Tongue (tissue), 3 donors: ENCODE measurements at places on chromosomes 5 and 9.

DNA sequence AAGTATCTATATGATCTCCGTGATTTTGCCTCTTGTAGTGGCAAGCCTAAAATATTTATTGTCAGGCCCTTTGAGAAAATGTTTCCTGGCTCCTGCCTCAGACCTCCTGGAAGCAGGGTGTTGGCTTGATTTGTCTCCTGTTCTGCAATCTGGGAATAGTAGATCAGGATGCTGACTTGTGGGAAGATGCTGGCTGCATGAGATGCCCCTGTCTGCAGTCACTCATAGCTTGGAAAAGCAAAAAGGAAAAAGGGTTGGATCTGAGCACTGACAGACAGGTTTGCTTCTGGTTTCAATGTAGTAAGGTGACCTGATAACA, 16.7 kb downstream of the TJP2 start:
- DNase-seq: no peak

DNA sequence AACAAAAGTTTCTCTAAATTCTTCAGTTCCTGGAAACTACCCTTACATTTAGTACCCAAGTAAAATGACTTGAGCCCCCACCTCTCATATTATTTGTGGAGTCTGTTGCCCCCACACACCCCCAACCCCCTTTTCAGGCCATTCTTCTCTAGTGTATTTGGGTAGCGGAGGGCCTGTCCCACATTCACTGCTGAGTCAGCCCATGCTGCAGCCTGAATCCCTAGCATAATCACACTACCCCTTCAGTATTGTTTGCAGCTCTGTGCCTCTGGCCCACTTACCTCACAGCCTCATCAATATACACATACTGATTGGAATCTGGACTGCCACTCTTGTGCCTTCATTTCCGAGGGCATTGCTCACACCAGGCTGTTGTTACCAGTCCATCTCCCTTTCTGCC, 26.8 kb downstream of the RGS7BP start:
- no peak for DNase-seq

DNA sequence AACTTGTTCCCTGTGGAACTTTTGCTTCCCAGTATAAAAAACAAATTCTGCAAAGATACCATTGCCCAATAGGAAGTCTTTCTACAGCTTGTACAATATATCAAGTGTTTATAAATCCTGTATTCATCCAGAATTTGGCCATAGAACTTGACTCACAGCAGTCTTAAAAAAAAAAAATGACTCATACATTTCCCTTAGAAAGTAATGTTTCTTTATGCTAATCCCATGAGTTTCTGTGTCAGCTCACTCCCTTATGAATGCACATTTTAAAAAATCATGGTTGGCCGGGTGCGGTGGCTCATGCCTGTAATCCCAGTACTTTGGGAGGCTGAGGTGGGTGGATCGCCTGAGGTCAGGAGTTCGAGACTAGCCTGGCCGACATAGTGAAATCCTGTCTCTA, 89.3 kb upstream of the DMRT1 start:
- no peak for DNase-seq

DNA sequence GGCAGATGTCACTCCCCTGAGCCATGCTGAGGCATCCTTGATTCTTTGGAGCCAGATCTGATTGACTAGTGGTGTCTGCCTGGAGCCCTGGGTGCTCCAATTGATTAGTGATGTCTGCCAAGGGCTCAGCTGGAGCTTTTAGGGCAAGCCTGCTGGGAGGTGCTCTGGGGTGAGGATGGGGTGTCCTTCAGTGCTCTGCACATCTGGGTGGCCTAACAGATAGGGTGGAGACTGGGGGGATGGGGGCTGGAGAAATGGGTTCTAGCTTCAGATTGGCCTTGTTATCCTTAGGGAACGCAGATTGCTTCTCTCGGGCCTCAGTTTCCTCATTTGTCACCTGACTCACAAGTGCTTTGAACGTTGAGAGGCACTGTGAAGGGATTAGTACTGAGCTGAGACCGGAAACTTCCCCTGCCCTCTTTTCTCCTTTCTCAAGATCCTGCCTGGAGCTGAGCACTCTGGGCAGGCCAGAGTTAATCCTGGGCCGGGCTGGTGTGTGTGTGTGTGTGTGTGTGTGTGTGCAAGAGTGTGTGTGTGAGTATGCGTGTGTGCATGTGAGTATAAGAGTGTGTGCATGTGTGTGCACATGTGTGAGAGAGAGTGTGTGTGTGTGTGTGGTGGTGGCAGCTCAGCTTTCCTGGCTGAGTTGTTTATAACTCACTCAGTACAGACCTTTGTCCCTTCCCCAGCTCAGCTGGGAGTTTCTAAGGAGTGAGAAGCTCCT, 5.6 kb upstream of the IER5L start:
- DNase-seq: no peak

DNA sequence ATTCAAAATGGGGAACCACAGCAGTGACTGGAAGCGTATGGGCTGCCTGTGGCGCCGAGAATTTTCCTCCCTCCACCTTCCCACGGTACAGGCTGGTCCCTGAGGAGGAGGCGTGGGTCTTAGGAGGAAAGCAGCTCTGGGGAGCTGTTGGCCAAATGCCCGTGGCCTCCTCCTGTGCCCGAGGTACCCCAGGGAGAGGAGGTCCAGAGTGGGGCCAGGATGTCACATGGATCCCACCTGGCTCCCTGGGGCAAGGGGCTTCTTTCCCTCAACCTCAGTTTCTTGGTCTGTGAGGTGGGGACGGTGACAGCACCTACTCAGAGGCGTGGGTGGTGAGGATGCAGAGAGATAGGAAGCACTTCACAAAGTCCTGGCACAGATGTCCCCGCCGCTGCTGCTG, 16.5 kb downstream of the PRRX2 start:
- no peak for DNase-seq

DNA sequence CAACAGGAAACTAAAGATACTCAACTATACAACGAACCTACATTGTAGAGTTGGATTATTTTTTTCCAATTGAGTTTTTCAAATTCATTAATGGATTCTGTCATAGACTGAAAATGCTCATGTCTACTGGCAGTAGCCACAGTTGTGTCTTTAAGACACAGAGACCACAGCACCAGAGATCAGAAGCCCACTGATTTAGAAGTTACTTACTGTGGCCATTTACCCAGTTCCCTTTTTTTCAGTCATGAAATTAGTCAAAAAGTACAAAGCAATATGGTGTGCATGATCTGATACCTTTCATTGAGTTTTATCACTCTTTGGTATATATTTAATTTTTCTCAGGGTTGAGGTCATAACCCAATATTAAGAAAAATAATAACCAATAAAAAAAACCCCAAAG, 1640.2 kb upstream of the WWC1 start:
- DNase-seq: no peak

GRCh38 chr5:157216391-157217142, 35.9 kb downstream of the ITK start:
- DNase-seq: no peak

DNA sequence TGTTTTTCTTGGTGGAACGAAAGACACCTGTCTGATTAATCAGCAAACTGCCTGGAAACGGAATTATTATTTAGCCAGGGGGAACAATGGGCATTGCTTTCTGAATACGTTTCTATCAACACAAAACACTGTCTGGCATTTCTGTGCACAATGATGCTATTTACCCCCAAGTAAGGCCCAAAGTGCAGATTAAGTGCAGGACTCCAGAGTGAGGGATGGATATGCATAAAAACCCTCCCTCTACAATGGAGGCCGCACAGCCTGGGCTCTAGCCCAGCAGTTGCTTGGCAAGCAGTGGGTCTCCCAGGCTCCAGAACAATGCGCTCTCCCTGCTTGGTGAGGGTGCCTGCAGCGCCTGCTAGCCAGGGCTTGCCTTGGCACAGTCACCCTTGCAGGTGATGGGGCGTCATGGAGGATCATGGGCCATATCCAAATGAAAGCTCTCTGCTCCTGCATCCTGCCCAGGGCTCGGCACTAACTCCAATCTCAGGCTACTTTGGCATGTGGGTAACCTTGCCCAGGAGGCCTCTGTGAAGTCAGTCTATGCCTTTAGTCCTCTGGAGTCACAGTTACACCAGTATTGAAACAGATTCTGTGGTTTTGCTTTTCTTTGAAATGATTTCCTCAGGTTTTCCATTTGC, 11.5 kb upstream of the SPATA24 start:
- peak; percentile 33 for DNase-seq

DNA sequence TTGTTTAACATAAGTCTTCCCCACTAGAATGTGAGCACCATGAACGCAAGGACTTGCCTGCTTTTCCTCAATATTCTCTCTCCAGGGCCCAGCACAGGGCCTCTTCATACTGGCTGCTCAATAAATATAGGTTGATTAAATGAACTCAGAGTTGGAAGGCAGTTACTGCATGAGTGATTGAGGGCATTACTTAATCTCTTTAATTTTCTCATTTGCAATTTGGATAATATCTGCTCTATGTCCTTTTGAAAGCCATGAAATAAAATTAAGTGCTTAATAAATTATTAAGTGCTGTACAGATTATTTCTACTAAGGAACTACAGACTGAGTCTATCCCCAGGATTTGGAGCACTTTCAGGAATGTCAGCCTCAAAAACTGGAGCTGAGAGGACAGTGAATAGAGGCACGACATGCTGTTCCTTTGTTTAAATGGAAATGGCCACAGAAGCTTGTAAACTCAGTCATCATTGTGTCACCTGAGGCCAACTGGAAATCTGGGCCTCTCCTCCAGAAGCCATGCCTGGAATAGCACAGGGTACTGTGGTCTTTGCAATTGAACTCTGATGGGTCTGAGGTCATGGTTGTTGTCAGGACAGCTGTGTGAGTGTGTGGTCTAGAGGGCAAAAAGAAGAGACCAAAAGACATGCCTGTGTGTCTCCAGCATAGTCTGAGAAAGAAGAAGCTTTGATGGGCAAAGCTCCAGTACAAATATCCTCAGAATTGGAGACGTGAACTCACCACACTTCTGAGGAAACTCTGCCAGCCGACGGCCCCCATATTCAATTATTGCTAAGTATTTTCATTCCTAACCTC, 86.1 kb downstream of the SH3TC2 start:
- no peak for DNase-seq

- no peak for DNase-seq
Measured at GRCh38 chr5:14171621-14172020, 28.5 kb downstream of the TRIO start.

- no peak for DNase-seq
Measured at GRCh38 chr9:74293479-74293878, 203.7 kb upstream of the RORB start.
